CD4-positive, alpha-beta T cell treated with Interferon gamma for 1 hour (primary cell): ENCODE measurements at places on chromosomes 5 and 9.

DNA sequence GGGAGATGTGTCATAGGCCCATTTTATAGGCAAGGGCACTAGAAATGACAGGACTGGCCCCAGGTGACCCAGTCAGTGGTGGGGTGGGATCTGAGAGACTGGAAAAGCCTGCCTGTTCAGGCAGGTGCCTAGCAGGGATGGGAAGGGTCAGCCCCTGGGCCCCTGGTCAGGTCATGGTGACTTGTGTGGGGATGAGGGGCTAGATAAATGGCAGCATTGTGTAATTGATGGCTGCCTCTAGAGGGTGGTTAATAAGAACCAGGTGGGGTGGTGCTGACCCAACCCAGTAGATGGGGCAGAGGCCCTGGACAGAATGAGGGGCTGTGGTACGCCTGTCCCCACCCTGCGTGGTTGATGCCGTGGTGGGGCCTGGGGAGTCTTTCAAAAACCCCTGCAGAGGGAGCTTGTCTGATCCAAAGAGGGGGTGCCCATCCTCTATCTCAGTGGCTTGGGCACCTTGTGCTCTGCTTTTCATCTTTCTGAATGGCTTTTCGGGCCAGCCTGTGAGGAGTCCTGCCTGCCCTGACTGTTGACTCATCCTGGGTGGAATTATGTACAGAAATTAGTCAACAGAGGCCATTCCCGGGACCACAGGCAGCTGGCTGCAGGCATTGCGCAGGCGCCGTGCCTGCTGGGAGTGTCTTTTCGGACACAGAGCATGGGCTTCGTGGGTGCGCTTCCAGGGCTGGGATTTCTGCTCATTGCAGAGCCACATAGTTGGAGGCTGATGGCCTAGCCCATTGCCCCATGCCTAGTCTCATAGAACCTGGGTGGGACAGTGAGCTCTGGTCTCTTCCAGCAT lies 93.6 kb upstream of the PITX1 start:
- no peak for DNase-seq

DNA sequence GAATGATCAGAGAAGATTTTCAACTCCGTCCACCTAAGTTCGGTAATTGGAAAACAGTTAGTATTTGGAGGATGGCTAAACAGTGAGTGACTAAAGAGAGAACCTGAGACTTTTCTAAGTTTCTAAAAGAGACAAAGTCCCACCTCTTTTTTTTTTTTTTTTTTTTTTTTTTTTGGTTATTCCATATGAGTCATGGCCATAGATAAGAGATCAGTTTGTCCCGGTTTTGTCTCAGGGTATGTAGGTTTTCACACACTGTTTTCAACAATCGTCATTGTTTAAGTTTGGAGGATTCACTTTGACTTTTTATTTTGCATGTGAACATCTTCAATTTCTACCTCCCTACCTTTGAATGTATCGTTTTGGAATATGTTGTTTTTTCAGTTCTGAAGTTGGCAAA lies 85.9 kb downstream of the NTRK2 start:
- no peak for DNase-seq

GRCh38 chr9:72356041-72356582 lies 8.9 kb downstream of the ZFAND5 start:
- DNase-seq, result no peak

- no peak for DNase-seq
Observed at GRCh38 chr5:127609011-127609410, 39.9 kb upstream of the CTXN3 start.

- DNase-seq, result no peak
Observed at GRCh38 chr5:124528838-124529237, 217.6 kb downstream of the ZNF608 start.

DNA sequence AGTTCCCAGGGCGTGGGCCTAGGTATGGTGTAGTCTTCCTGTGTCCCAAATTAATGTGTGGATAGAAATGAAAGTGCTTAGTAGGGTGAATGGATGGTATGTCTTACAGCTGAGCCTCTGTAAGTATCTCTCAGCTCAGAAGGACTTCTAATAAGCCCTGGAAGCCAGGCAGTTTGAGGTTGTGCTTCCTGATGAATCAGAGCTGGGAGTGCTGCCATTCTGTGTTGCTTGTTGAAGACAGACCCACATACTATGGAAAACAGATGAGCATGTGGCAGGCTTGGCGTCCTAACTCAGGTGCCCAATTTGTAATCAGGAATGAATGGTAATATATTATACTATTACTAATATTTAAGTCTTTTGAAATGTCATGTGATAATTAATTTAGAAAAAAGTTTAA lies 69.8 kb downstream of the CMYA5 start:
- no peak for DNase-seq

GRCh38 chr5:2191972-2192371 lies 309.2 kb upstream of the IRX4 start:
- no peak for DNase-seq

DNA sequence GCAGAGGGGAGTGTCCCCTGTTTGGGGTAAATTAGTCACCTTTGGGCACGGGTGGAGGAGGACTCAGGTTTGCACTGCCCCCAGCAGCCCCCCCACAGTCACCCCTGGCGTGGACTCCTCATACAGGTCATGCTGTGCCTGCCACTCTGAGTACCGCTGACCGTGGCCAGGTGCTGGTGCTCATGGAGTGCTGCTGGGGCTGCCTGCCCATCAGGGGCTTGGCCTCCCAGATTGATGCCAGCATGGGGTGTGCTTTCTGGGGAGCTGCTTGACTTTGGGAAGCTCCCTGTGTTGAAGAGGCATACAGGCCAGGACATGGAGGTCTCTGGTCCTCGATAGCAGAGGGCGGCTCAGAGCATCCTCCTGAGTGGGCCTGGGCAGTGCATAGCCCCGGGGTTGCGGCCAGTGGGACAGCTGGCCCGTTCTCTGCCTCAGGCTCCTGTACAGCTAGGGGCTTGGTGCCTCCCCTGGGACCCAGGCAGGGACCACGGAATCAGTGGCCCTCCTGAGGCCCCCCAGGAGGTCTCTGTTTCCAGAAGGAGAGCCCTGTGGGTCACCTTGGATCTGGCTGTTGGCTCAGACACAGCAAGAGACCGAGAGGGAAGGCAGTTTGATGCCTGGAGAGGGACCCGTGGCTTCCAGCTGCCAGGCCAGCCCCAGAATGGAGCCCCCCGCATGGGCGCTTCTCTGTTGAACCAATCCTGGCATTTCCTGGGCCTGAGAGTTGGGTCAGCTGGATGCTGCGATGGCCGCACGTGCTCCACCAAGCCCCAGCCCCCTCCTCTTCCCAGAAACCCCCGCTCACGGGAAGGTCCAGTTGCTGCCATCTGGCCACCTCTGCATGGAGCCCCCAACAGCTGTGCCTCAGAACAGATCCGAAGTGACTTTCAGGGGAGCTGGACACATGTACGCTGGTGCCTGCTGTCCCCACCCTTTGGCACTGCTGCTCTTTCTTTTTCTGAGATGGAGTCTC lies 6.1 kb upstream of the AJM1 start:
- DNase-seq, result no peak

GRCh38 chr5:34826347-34826746 lies 12.6 kb upstream of the TTC23L start:
- DNase-seq, result no peak

DNA sequence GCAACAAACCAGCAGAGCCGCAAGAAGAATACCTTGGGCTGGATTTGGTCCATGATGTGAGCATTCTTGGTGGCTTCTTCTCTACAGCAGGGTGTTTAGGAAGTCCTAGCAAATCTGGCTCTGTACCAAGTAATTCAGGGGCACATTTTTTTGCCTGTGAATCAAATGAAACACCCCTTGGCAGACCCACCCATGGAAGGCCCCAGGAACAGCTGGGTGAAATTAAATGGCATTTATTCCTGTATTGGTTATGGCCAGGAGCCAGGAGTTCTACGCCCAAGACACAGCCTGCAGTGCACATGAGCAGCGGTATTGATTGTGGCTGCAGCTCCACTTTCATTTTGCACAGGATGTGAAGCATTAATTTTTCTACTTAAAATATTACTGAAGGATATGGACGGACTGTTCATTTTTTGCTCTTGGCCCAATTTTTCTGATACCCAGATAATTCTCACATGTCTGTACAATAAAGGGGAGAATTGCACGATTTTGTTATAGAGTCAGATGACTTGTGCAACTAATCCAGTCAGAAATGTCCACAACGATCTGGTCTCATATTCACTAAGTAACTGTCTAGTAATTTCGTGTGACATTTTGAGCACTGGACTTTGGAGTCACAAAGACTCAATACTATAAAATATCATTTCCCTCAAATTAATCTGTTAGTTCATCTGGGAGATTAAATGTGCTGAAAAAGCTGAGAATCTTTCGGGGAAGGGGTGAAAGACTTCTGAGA lies 120.7 kb upstream of the APC start:
- no peak for DNase-seq

GRCh38 chr5:16313761-16314160 lies 134.2 kb upstream of the MARCHF11 start:
- no peak for DNase-seq

GRCh38 chr5:105593011-105593760 lies 2030.6 kb upstream of the NUDT12 start:
- no peak for DNase-seq

- no peak for DNase-seq
Observed at GRCh38 chr9:108477529-108478006, 378.2 kb downstream of the ACTL7B start.

DNA sequence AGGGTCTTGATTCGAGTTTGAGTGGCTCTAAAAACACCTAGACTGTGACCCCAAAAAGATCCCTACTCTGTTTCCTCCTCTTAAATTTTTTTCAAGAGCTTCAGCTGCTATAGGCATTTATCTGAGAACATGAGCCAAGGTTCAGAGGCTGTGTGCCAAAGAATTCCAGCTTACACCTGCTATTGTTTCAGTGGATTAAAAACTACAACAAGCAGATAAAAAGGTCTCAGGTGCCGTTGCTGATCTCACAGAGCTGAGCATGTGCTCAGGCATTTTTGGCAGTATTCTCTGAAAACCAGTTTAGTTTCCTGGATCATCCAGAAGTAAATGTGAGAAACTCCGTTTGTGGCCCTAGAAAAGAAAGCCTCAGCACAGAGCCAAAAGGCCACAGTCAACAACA lies 349.2 kb downstream of the DEPDC1B start:
- DNase-seq, result no peak

GRCh38 chr9:138025908-138026307 lies 148.3 kb downstream of the CACNA1B start:
- no peak for DNase-seq

GRCh38 chr5:80711938-80712337 lies 57.2 kb upstream of the DHFR start:
- DNase-seq, result no peak

- no peak for DNase-seq
Observed at GRCh38 chr5:104452550-104452949, 890.0 kb upstream of the NUDT12 start.

- no peak for DNase-seq
Observed at GRCh38 chr5:170603578-170604565, 100.1 kb downstream of the KCNIP1 start.

GRCh38 chr9:20658677-20659473 lies 25.2 kb upstream of the FOCAD start:
- DNase-seq, result no peak

DNA sequence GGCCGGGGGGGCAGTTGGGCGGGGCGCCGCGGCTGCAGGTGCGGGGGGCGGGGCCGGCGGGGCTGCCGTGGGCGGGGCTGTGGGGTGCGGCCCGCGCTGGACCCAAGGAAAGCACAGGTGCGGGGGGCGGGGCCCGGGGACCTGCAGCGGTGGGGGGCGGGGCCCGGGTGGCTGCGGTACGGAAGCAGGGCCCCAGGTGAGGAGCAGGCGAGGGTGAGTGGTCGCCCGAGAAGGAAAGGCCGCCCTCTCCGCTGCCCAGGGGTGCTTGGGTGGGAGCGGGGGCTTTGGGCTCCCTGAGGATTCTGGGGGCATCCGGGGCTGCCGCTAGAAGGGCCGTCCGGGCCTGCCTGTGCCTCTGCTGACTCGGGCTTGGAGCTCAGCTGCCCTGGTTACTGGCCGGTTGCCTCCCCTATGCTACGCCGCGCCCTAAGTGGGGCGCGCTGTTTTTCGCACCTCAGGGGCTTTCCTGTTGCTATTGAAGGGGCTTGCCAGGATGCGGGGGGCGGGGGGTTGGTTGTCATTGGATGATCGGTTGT lies 767 bp downstream of the RALGPS1 start:
- peak; percentile 56 for DNase-seq

GRCh38 chr9:86487838-86488233 lies 133.6 kb upstream of the TUT7 start:
- no peak for DNase-seq

GRCh38 chr5:42759456-42759855 lies 2.8 kb downstream of the CCDC152 start:
- DNase-seq, result no peak

DNA sequence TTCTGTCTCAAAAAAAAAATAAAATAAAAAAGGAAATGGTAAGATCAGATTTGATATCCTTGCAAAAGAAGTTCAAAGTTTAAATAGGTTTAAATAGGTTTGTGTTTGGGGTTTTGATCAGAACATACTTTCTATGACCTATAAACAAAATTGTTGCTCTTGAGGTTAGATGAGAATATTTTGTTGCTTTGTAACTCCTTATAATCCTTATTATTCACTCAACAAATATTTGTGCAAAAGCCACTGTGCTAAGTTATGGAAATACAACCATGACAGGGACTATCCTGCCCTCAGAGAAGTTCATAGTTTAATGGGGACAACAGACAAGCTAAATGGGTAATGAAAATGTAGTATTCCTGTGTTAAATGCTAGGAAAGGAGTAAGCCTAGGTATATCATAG lies 71.5 kb downstream of the INVS start:
- DNase-seq, result no peak

GRCh38 chr9:132943651-132944293 lies 644 bp downstream of the TSC1 start:
- DNase-seq, result no peak

DNA sequence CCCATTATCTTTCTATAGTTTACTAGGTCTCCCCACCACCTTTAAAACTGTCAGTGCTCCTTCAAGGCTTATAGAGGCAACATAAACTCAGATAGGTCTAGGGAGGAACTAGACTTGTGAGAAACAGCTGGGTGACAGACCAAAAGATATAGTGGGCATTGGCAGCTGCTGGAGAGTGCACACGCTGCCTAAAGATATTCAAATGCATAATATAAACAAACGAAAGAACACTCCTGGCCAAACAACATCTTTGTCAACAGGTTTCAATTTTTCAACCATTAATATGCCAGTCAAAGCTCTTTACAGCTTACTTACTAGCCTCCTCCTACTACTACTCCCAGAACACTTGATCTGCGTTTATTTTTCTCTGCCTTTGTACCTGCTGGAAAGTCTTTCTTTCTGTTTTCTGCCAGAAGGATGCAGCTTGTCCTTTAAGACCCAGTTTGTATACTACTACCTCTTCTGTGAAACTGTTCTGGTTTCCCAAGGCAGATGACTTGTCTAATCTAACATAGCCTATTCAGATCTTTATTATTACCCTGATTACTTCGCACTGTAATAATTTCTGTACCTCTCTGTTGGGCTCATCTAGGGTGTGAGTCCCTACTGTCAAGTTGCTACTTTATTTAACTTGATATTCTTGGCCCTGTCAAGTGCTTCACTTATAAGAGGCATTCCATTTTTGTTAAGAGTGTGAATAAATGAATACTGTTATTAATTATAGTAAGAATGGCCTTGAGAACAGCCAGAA lies 14.3 kb downstream of the KDM3B start:
- no peak for DNase-seq

- no peak for DNase-seq
Observed at GRCh38 chr9:104778802-104779201, 14.9 kb downstream of the NIPSNAP3B start.

- no peak for DNase-seq
Observed at GRCh38 chr5:38832810-38833209, 13.0 kb upstream of the OSMR start.
